Muscle of leg (tissue), 16 donors: ENCODE measurements at places on chromosomes 1 and 21.
A peak's percentile ranks its signal among the peaks of the same experiment; 100 is the strongest.

GRCh38 chr1:116907351-116907750, 2.4 kb upstream of the PTGFRN start:
- DNase-seq, result no peak

- DNase-seq, result peak; percentile 94
These were observed 468.7 kb downstream of the ADGRL2 start for GRCh38 chr1:82269431-82269830.

- DNase-seq, result no peak
These were observed 2.9 kb upstream of the LRRC8C start for GRCh38 chr1:89630048-89630447.

GRCh38 chr1:32341186-32341757, 5.2 kb upstream of the MARCKSL1 start:
- peak; percentile 63 for DNase-seq

GRCh38 chr1:75165264-75165663, 31.1 kb downstream of the LHX8 start:
- no peak for DNase-seq

- peak; percentile 74 for DNase-seq
These were observed 64.3 kb downstream of the PRKAA2 start for GRCh38 chr1:56709269-56709880.
